ENCODE measurements at places on chromosomes 11 and 22.

DNA sequence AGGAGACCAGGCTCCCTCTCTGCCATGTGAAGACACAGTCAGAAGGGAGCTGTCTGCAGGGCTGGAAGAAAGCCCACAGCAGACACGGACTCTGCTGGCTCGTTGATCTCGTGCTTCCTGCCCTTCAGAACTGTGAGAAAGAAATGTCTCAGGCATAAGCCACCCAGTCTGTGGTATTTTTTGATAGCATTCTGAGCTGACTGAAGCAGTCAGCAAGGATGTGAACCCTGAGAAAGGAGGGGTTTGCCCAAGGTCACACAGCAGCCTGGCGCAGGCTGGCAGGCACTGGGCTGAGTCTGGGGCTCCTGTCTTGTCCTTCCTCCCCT, 255.1 kb upstream of the B3GAT1 start:
- no peak for DNase-seq

DNA sequence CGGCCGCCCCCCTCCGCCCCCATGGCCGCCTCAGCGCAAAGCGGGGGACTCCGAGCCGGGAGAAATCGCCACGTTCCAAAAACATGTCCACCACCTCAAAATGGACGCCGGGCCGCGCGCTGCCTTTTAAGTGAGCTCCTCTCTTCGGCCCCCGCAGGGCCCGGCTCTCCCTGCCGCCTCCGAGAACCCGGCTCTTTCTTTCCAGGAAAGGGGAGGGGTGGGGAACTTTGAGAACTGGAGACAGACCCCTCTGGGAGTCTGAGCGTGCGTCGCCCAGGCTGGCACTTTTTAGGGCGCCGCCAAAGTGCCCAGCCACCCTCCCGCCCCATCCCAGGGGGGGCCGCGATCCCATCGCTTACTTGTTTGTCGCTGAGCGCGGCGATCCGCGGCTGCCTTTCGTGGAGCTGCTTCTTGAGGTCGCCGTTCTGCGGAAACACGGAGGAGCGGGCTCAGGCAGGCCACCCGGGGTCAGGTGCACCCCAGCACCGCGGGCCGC, 1.6 kb downstream of the PHF21B start:
- no peak for DNase-seq

GRCh38 chr22:20430720-20431510, 6.7 kb downstream of the SCARF2 start:
- DNase-seq: no peak

GRCh38 chr22:35777335-35777975, 59.8 kb downstream of the APOL5 start:
- no peak for DNase-seq

DNA sequence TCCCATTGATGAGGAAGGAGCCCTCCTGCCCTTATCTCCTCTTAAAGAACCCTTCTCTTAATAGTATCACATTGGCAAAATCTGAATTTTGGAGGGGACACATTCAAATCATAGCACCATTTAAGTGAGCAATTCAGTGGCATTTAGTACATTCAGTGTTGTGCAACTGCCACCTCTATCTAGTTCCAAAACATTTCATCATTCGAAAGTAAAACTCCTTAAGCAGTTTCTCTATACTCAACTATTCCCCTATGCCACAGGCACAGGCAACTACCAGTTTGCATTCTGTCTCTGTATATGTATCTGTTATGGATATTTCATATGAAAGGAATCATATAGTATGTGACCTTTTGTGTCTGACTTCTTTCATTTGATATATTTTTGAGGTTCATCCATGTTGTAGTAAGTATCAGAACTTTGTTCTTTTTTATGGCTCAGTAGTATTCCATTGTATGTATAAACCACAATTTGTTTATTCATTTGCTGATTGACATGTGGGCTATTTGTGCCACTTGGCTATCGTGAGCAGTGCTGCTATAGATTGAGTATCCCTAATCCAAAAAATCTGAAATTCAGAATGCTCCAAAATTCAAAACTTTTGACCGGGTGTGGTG, 22.9 kb downstream of the FAR1 start:
- no peak for DNase-seq

GRCh38 chr11:88206751-88207150, 31.5 kb upstream of the RAB38 start:
- no peak for DNase-seq

DNA sequence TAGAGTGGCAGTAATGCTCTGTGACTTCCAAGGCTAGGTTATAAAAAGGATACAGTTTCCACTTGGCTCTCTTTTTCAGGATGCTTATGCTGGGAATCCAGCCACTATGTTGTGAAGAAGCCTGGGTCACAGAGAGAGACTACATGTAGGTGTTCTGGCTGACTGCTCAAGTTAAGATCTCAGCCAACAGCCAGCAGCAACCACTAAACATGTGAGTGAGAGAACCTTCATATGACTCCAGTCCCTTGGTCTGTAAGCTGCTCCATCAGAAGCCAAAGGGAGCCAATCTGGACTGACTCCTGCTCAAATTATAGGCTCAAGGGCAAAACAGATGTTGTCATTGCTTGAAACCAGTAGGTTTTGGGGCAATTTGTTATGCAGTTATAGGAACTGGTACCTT, 162.7 kb downstream of the MAML2 start:
- no peak for DNase-seq

GRCh38 chr11:128862908-128863660, 4.0 kb downstream of the KCNJ1 start:
- peak; percentile 18 for DNase-seq

DNA sequence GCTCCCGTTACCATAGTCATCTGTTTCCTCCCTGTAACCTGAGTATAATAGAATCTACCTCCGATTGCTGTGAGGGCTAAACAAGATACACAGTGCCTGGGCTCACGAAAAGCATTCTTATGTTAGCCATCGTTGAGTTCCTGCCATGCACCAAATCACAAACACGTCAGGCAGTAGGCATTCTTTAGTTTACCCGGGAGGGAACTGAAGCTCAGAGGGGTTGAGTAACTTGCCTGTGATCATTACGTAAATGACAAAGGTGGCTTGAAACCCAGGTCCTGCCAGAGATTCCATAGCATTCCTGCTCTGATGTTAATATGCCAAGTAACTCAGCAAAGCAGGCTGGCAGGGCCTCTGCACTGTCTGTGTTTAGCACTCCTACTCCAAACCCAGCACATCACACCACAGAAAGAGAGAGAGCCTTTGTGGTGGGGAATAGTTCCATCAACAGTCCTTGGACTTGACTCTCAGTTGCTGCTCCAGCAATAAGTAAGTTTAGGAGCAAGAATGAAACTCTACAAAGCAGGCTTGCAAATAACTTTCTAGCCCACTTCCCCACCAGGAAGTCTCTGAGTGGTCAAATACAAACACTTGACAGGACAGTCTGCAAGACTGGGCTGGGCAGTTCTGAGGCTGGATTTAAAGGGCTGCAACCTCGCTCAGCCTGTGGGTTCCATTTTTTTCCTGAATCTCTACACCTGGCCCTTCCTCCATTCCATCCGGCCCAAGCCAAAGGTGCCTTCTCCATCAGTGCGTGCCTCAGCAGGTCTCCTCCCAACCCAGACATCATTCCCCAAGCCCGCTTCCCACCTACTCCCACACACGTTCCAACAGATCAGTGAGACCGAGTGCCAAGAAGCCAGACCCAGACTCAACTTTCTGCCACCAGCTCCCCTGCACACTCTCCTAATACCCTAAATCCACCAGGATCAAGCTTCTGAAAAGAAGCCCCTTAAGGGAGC, 1.1 kb downstream of the SCN2B start:
- no peak for DNase-seq

DNA sequence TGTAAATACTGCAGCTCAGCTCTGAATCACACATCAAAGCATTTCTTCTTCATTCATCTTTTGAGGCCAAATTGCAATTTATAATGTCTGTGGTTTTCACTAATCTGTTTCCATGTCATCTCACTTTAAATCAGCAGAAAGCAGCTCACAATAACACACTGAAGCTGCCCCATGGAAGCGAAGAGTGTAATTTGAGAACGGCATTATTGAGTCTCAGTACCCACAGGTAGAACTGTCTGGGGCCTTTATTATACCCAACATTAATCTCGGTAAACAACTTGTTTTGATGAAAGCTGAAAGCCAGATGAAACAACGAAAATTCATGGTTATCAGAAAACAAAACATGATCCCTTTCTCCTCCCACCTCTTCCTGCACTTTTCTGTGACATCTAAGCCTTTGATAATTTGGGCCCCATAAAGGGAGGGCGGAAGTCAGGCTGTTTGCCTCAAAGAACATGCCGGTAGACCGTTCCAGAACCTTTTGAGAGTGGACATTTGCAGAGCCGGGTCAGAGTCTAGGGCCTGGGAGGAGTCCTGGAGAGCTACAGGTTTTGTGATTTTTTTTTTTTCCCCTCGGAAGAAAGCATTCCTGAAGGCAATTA, 68.2 kb upstream of the SESN3 start:
- DNase-seq: no peak

GRCh38 chr22:24805790-24806662, at the start of gene SGSM1:
SGSM1 (plus strand) TSS chr22:24806211; CDS start chr22:24806326, 115 bp downstream.
- DNase-seq: no peak

GRCh38 chr11:121035780-121036179, 11.9 kb downstream of the TBCEL start:
- no peak for DNase-seq

GRCh38 chr11:93986716-93987115, 34.4 kb upstream of the HEPHL1 start:
- no peak for DNase-seq

DNA sequence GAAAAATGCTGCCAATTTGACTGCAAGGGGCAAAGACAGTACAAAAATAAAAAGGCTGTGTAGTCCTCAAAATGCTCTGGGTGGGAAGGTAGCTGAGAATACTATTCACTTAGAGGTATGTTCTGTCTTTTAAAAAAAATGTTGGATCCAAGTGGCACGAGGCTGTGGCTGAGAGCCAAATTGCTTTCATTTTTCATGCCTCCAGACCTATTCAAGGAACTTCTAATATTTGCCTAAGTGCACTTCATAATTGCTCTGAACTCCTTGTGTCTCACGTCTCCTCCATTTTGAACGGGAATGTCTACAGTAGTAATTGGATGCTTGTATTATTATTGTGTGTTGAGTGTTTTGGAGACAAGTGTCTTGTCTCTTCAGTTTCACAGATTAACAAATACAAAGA, 19.1 kb upstream of the SLC22A25 start:
- DNase-seq: no peak

DNA sequence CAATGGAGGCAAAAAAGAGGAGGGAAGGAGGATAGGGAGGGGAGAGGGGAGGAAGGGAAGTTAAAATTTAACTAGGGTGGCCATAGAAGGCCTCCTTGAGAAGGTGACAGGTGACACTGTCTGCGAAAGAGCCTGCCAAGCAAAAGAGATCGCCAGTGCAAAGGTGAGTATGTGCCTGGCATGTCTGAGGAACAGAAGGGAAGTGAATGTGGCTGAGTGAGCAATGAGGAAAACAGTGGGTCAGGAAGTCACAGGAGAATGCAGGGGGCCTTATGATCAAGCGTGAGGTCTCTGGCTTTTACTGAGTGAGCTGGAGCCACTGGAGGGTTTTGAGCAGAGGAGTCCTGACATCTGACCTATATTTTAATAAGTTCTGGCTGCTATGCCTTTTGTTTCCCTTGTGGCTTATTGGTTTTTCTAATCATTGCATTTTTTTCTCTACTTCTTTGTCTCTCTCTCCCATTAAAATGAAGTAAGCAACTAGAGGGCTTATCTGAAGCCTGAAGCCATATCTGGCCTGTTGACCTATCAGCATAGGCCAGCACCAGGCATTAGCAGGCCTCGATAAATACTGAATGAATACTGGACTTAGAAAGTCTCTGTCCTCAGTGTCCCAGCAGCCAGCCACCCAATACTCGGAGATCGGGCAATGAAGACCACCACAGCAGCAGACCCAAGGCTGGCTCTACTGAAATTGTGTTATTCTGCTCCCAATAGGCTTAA, 5.6 kb downstream of the AP1B1 start:
- DNase-seq: no peak

DNA sequence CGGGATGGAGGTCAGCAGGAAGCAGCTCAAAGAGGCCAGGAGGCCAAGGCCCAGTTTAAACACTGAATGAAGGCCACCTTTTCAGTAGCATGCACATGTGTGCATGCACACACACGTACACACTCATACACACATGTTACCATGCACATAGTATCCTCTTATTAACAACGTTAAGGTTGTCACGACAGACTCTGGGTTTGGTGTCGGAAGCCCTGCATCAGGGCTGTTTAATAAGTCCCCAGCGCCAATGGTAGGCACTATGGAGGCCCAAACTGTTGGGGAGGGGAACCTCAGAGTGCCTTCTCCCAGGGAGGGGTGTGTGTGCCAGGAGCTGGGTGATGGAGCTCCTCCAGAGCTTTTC, 39.5 kb upstream of the ADA2 start:
- DNase-seq: no peak

DNA sequence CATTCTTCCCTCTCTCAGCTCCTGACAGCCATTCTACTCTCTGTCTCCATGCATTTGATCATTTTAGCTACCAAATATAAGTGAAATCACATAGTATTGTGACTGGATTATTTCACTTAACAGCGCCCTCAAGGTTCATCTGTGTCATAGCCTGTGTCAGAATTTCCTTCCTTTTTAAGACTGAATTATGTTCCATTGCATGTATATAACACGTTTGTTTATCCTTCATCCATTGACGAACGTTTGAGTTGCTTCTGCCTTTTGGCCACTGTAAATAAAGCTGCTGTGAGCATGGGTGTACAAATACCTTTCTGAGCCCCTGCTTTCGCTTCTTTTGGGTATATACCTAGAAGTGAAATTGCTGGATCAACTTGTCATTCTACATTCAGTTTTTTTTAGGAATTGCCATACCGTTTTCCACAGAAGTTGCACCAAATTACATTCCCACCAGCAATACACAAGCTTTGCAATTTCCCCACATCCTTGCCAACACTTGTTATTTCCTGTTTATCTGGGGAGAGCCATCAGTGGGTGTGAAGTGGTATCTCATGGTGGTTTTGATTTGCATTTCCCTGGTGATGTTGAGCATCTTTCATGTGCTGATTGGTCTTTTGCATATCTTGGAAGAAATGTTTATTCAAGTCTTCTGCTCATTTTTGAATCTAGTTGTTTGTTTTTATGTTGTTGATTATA, 17.5 kb downstream of the GLB1L2 start:
- no peak for DNase-seq

DNA sequence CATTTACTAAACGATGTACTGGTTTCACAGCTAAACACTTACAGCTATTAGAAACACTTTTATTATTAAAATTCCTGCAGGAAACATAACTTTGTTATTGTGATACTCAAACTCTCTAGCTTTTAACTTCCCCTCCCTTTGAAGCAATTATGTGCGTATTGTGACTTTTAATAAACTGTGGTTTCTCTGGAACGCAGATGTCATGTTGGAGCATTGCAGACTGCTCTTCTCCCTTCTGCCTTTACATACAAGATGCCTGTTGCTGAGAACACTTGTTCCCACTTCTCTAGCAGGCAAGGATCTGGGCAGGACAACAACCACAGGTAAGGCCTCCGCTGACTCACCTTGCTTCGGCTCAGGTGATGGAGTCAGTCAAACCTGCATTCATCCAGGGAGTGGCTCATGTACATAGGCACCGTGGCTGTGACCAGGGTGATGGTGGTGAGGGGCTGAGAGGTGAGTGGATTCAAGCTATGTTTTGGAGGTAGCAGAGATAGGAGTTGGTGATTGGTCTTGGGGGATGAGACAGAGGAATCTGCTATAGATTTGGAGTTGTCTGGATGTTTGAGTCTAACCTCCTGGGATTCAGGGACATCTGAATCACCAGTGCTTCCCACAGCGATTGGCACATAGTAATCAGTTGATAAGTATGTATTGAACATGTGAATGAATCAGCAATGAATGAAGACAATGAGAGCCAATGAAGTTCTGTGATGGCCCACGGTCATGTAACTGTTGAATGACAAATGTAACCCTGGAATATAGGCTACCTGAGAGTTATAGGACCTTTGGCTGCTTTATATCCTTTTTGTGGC, 106.0 kb downstream of the ADAMTS15 start:
- no peak for DNase-seq

GRCh38 chr11:116109228-116109627, 605.0 kb upstream of the CADM1 start:
- peak; percentile 2 for DNase-seq

Data from T1000 (cell line).